ENCODE measurements at places on chromosomes 11 and 22.

GRCh38 chr11:130095326-130095725 is 25.6 kb downstream of the APLP2 start:
- DNase-seq, result no peak

DNA sequence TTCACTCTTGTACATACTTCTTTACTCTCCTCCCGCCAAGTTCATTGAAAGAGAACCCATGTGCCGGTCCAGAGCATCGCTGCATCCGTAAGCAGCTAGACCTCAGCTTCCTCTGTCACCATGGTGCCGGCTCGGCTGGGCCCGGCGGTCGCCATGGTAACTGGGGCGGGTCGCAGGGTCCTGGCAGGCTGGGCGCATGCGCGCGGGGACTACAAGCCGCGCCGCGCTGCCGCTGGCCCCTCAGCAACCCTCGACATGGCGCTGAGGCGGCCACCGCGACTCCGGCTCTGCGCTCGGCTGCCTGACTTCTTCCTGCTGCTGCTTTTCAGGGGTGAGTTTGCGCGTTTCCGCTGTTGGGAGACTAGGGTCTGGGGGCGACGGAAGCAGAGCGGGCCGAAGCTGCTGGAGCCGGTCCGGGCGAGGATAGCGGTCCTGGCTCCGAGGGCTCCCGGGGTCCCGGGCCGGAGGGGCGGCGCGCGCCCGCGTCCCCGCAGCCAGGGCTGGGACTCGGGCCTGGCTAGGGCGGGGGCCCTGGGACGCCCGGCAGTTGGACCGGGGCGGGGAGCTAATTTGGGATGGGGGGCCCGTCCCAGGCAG is at the start of gene JAM3:
Gene JAM3, plus strand, starts transcription at position 244 of the 597 bp plus-strand sequence. Its CDS starts 12 bp downstream, at position 256.
- peak; percentile 85 for DNase-seq

DNA sequence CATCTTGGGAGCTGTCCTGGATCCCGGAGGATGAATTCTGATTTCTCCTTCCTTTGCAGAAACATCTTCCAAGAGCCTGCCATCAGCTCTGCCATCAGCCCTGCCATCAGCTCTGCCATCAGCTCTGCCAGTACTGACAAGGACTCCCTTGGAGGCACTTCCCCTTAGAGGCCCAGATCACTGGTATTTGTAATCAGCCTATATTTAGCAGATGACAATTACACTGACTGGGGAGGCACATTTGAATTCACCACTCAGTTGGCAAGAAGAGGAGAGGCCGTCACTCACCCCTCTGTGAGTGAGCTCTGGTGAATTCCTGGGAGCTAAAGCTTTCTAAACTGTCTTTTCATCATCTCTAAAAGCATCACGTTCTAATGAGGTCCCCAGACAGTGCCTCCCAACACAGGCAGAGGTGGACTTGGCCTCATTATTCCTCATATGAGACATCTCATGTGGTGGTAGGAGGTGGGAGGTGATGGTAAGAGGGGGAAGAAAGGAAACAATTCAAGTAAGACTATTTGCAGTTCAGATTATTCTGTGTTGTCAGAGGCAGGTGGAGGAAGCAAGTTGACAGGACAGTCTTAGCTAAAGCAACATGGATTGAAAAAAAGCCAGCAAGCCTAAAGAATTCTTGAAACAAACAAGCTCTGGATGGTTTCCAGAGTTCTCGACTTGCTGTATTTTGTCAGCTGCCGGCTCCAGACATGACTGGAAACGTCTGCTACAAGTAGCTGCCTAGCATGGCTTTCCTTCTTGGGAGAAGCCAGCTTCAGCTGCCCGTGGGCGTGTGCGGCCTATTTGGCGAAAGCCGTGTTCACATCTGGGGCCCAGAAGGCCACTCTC is 771.7 kb downstream of the TBC1D22A start:
- no peak for DNase-seq

DNA sequence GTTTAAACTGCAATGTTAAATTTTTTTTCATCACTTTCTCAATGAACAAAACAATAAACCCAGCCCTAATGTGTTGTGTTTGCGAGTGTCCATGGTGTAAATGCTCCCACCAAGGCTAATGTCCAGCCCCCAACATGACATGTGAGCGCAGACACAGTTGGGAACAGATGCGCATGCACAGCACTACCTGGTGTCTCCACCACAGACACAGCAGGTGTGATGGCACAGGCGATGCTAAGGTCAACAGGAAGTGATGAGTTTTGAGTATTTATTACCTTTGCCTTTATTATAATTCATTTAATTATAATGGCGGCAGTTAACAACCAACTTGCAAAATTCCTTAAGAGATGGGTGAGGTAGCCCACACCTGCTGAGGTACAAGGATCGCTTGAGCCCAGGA is 42.9 kb downstream of the MICAL3 start:
- DNase-seq, result no peak

- no peak for DNase-seq
These were observed 19.0 kb upstream of the TTLL12 start for GRCh38 chr22:43205748-43206508.

DNA sequence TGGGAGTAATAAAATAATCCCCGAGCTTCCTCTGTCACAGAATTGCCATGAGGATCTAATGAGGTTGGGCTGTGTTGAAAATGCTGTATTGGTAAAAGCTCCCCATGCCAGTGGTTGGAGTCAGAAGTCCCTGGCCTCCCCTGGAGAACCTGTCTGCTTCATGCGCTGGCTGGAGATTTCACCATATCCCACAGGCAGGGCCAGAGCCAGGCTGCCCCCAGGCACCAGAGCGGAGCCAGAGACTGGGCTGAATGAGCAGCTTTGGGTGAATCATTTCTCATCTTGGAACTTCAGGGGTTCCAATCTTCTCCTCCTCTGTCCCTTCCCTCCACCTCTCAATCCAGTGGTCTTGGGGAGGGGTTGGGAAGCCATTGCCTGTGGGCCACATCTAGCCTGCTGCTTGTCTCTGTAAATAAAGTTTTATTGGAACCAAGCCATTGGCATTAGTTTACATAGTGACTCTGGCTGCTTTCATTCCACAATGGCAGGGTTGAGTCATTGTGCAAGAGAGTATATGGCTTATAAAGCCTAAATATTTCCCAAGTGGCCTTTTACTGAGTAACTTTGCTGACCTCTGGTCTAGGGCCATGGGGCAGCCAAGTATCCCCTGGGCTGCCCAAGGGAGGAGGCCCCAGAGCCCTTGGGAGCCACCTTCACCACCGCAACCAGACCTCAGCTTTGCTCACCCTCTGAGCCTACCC is 35.2 kb downstream of the LRRC10B start:
- DNase-seq, result no peak

GRCh38 chr11:2549491-2549875 is 104.7 kb downstream of the KCNQ1 start:
- no peak for DNase-seq

DNA sequence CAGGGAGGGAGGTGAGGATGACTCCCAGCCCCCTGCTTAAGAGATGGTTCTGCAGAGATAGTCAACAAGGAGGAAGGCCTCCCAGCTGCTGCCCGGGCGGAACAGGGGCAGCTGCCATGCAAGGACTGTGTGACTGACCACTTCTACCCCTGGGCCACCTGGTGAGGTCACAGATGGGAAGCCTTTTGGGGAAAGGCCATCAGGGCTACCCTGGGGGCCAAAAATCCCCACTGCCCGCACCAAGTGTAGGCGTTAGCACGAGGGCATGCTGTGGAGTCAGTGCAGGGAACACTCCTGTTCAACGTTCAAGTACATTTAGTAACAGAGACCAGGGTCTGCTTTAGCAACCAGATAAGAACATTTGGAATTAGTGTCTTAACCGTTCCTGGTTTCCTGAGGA is 372.9 kb downstream of the BRD1 start:
- DNase-seq, result no peak

DNA sequence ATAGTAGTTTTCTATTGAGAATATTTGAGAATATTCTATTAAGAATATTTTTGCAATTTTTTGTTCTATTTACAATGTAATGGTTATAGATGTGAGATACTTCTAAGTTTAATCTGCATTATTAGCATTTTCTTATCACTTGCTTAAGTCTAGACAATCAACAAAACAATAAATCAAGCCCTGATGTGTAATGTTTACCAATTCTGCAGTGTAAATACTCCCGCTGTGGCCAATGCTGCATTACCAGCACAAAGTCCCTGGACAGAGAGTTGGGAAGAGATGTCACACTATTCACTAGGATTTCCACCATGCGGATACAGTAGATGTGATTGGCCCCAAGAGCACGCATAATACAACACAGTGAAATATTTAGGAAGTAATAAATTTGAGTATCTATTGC is 47.6 kb upstream of the GCAT start:
- no peak for DNase-seq

GRCh38 chr11:121328176-121328966 is 35.8 kb downstream of the SC5D start:
- DNase-seq, result peak; percentile 8

DNA sequence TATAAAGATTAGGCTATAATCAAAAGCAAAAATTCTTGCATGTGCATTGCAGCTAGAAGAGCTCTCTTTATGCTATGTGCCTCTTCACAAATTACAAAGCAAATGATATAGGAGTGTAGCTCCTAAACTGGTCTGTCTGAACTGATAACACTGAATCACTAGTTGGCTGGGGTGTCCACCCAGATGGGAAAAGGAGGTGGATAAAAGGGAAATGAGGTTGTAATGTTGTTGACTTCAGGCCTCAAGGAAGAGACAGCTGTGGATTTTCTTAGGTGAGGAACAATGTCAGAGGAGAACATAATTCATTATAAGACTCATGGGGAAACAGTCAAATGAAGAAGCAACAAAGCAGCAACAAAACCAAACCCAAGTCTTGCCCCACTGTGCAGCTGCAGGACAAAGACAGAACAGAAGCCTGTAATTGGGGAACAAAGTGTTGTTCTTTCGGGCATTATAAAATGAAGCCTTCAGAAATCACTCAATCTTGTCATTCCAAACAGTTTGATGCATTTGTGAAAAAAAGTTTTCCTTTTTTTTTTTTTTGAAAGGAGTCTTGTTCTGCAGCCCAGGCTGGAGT is 130.1 kb upstream of the DDI1 start:
- DNase-seq, result no peak

- DNase-seq, result no peak
These were observed 61.5 kb downstream of the SMCO4 start for GRCh38 chr11:93481696-93482095.

DNA sequence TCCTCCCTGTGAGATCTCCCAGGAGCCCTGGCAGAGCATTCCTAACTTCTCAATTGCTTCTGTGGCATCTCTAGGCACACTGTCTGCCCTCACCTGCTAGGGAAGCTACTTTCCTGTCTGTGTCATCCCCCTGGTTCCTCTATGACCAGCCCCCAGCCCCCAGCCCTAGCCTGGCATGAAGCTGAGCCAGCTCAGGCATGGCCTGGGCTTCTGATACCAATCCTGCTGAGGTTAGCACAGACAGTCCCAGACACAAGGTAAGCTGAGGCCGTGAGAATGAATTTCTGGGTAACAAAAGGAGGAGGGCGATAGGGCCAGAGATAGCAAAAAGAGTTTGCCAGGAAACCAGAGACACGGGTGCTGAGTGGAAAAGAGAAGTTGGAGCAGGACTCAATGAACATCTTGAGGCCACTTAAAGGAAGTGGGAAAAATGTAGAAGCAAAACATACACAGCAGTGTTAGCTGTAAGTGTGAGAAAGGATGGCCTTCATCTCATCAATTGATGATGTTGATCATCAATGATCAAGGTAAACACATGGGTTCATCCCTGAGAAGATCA is 87.6 kb upstream of the PICALM start:
- no peak for DNase-seq
